ENCODE measurements at places on chromosomes 4 and X.

GRCh38 chr4:137922721-137923120 is 319.4 kb downstream of the SLC7A11 start:
- DNase-seq = no peak

DNA sequence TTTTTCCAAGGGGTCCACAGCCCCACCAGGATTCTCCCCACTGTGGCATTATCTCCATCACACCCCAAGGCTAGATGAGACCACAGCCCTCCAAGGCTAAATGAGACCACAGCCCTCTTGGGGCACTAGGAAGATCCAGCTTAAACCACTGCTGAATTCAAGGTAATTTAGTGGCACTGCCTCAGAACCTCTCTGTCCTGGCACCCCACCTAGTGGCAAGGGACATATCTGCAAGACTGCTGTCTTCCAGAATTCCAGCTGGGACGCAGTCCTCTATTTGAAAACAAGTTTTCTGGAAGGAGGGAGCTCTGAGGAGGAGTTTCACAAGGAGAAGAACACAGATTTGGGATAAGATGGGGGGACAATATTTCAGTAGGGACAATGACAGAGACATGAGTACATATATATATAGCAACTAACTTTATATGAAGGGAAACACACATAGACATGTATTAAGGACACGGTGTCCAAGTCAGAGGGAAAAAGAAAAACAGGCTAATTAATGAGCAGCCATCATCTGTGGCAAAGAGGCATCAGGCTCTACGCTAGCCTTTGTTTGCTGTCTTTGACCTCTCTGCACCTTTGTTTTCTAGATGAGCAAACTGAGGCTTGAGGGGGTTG is 9.3 kb downstream of the CETN2 start:
- peak; percentile 27 for DNase-seq

- DNase-seq = peak; percentile 7
These were observed 58.0 kb upstream of the SHOX start for GRCh38 chrX:572538-573124.

DNA sequence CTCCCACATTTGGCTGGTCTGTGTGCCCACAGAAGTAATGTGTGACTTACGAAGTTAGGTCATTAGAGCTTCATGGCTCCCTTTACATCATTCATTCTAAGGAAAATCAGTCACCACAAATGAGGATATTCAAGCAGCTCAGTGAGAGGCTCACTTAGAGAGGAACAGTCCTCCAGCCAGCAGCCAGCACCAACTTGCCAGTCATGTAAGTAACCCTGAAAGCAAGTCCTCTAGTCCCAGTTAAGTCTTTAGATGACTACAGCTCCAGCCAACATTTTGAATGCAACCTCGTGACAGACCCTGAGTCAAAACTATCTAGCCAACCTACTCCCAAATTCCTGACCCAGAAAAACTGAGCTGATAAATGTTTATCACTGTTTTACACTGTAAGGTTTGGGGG is 71.3 kb downstream of the LRBA start:
- DNase-seq = no peak

DNA sequence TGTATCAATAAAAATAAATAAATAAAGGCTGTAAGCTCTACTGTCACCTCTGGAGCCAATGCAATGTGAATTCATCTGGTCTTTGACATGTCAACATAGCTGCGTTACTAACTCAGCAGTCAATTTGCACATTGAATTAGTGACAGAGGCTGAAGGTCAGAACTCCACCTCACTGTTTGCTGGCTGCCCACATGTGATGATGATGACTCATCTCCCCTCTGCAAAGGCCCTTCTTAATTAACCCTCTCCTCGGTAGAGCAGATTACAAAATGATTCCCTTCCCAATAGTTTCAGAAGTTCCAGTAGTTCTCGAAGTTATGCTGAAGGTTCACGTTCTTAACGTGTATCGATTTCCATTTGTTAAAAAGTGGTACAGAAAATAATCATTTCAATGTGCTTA is 1626.0 kb upstream of the TENM3 start:
- DNase-seq = no peak

- no peak for DNase-seq
These were observed 38.5 kb upstream of the SMIM10L2A start for GRCh38 chrX:135383249-135383648.

GRCh38 chr4:189497516-189497915 is 443.2 kb upstream of the FRG1 start:
- DNase-seq = no peak

GRCh38 chrX:29488919-29489318 is 726.4 kb upstream of the MAGEB2 start:
- DNase-seq = no peak

DNA sequence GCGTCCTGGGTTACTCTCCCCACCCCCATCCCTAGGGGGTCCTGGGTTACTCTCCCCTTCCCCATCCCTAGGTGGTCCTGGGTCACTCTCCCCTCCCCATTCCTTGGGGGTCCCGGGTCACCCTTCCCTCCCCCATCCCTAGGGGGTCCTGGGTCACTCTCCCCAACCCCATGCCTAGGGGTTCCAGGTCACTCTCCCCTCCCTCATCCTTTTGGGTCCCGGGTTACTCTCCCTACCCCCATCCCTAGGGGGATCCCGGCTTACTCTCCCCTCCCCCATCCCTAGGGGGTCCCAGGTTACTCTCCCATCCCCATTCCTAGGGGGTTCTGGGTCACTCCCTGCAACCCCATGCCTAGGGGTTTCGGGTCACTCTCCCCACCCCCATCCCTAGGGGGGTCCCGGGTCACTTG is 1.5 kb downstream of the ASMTL start:
- DNase-seq = no peak

DNA sequence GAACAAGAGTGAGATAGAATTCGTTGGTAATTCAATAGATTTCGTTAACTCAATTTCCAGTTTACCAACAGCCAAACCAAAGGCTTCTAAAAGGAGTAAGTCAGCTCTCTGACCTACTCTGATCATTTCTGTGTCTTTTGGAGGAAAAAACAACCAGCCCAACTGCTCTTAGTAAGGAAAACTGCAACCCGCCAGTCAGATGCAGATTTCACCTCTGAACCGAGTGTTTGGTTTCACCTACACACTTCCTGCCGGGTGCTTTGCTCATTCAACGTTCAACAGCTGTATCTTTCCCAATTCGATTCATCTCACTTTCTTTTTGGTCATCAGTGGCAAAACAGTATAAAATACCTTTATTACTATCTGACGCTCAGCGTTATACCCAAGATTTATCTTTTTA is 24.5 kb downstream of the TMSB4X start:
- DNase-seq = no peak
